ENCODE measurements at places on chromosomes 12 and 14.

- DNase-seq: no peak
Measured at GRCh38 chr12:26088998-26089397, 35.8 kb downstream of the BHLHE41 start.

DNA sequence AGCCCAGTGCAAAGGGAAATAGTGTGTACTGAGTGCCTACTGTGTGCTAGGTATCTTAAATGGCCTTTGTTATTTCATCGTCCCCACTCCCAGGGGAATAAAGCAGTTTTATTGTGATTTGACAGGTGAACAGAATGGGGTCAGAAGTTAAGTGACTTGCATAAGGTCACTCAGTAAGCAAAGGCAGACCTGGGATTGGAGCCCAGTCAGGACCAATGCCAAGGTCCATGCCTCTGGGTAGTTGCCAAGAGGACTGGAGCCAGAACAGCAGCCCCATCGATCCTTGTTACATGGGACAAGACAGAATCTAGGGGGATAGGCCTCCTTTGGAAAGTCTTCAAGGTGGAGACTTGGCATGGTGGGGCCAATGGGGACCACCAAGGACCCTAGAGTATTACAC is 227.4 kb upstream of the PWP1 start:
- DNase-seq: no peak

- DNase-seq: no peak
Measured at GRCh38 chr14:32701475-32701874, 237.2 kb upstream of the NPAS3 start.

- no peak for DNase-seq
Measured at GRCh38 chr12:116142936-116143898, 134.3 kb downstream of the MED13L start.

DNA sequence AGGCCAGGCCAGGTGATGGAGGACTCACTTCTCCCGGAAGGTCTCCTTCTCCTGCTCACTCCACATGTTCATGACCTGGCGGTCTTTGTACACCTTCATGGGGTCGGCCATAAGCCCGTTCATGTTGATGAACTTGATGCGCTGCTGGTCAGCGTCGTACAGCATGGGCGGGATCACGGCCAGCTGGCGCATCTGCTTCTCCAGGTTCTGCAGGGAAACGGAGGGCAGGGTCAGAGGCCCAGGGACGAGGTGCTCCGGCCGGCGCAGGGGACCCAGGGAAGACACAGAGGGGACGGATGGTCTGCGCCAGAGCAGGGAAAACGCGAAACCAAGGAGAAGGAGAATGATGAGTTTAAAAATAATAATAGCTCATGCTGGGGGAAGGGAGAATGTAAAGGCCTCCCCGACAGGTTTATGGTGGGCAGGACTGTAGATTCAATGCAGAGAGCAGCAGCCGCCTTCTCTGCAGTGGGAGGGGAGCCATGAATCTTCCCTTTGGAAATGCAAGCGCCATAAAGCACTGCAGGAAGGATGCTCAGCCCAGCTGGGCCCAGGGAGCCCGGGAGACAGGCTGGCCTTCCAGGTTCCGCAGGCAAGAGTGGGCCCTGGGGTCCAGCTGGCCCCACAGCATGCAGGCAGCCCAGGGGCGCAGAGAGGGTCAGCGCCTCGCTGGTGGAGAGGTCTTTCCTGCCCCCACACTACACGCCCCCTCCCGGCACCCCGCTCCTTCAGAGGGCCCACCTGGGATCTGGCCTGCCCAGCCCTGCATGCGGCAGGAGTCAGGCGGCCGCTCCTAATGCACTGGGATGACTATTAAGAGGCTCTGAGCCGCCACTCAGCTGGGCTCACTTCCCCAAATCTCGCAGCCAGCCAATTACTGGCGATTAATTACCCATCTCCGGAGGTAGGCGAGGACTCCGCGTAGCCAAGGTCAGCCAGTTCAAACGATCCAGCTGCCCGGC is 132.0 kb downstream of the RFLNA start:
- no peak for DNase-seq

GRCh38 chr14:75875958-75876357 is 105.8 kb downstream of the TGFB3 start:
- no peak for DNase-seq

DNA sequence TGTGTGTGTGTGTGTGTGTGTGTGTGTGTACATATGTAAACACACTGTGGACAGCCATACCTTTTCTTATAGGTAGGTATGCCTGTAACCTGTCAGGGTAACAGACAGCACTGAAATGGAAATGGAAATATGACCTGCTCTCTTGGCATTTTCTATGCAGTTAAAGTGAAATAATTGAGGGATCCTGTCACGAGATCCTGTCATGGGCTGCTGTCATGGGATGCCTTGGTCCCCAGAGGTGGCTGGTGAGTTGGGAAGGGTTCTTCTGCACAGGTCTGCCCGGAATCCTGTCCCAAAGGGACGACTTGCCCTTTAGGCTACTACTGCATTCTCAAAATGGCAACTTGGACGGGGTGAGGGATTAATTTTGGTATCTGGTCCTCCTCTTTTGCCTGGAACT is 47.3 kb downstream of the ELK3 start:
- no peak for DNase-seq

DNA sequence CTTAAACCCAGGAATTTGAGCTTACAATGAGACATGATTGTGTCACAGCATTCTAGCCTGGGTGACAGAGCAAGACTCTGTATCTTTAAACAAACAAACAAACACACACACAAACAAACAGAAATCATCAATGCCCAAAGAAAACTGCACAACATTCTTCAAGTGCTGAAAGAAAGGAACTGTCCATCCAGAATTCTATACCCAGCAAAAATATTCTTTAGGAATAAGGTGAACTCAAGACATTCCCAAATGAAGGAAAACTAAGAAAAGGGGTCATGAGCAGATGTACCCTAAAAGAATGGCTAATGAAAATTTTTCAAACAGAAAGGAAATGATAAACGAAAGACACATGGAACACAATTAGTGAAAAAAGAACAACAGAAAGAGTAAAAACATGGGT is 22.3 kb upstream of the RNF212B start:
- no peak for DNase-seq

GRCh38 chr12:51865757-51866270 is 17.3 kb upstream of the FIGNL2 start:
- DNase-seq: no peak

GRCh38 chr12:66692170-66692569 is 13.3 kb upstream of the GRIP1 start:
- DNase-seq: no peak

DNA sequence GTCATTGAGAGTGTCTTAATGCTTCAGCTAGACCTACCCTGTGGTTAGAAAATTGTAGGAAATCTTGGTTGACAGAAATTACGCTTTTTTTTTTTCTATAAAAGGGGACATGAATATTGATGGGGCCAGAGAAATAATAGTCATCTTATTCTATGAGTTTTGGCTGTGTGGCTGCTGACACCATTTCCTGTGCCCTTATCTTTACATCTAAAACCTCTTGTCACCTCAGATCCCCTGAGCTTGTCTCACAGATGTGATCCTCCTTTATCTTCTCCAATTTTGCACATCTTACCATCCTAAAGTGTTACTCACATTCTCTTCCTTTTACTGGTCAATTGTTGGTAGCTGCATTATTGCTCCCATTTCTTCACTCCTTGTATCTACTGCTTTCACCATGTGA is 36.1 kb downstream of the ASCL1 start:
- no peak for DNase-seq

DNA sequence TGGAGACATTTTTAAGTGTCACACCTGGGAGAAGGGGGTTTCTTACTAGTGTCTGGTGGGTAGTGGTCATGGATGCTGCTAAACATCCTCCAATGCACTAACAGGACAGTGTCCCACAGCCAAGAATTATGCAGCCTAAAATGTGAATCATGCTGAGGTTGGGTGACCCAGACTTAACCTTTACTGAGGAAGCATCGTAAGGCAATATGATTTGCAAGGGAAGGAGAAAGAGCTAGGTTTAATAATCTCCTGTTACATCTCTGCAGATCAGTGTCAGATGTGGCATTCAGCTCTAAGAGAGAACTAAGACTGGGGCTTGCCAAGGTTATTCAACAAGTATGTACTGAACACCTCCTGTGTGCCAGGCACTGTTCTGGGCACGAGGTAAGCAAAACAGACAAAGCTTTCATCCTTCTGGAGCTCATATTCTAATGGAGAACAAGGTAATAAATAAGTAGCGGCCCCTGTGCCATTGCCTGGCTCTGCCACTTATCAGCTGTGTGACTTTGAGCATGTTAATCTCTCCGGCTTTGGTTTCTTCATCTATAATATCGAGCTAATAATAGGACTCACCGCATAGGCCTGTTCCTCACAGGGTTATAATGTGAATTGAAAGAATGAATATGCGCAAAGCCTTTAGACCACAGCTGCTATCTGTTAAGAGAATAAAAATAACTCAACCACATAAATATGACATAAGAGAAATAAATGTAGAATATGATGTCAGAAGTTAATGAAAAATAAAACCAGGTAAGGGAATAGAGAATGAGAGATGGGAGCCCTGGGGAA is 13.5 kb upstream of the GOLGA5 start:
- no peak for DNase-seq

GRCh38 chr14:52042371-52043289 is 26.2 kb downstream of the NID2 start:
- no peak for DNase-seq

DNA sequence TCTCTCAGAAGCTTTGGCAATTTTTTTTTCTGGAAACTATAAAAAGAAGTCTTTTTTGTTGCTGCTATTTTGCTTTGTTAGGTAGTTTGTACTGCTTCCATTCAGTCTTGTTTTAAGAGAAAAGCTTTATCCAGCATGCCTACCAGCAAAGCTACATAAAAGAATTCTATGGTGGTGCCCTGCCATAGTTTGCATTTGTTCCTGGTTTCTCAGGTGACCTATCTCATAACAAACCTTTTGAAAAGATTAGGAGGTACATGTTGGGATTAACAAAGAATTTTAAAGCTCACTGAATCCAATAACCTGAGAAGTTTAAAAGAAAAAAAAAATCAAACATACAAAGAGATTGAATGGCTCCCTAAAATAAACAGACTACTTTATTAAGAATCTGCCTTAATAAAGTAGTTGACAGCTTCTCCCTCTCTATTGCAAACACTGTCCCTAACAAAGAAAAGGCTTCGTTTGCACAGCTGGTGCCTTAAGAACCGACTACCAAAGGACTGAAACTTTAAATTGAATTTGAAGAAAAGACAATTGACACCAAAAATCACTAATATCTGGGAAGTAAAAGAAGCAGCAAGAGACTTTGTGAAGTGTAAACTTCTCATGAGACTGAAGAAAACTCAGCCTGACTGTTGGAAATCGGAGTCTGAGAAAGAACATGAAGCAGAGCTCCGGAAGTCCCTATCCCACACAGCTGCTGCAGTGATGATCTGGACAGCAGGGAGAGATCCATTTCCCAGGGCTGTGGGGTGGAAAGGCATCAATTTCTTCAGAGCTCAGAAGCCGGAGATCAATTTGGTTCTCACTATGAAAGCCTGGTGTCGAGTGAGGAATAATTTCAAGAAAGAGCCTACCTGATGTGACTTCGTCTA is 102.7 kb upstream of the PLEKHA5 start:
- DNase-seq: no peak

GRCh38 chr14:55302367-55303124 is 31.3 kb downstream of the FBXO34 start:
- no peak for DNase-seq

GRCh38 chr12:89492883-89493282 is 31.7 kb downstream of the GALNT4 start:
- no peak for DNase-seq

DNA sequence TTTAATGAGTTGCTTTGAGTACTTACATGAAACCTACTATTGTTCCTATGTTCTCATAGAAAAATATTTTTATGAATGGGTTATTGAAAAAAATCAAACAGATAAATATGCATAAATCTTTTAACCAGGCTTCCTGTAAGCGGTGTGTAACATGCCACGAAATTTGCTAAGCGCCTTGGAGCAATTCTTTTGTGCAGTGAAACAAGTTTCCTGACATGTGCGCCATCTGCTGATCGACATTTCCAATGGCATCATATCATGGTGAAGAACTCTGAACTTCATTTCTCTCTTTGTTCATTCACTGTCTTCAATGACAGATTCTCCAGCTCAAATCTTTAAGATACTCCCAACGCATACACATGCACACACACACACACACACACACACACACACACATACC is 145.6 kb upstream of the NAV3 start:
- DNase-seq: no peak
